Sigmoid colon (tissue), 7 donors: ENCODE measurements at places on chromosomes 7 and 10. TPM values are rescaled to one million over a fixed set of nuclear protein-coding genes. Genes with fewer than 3 reads are reported as not detected.

- H3K4me1 ChIP-seq = no peaks in the 10 kb centered on the region
- H3K36me3 ChIP-seq = no peaks in the 10 kb centered on the region
- no peak for DNase-seq
- H3K4me3 ChIP-seq = no peak overlapping the region
These were observed 452.0 kb upstream of the FZD8 start for GRCh38 chr10:36094096-36094495.

DNA sequence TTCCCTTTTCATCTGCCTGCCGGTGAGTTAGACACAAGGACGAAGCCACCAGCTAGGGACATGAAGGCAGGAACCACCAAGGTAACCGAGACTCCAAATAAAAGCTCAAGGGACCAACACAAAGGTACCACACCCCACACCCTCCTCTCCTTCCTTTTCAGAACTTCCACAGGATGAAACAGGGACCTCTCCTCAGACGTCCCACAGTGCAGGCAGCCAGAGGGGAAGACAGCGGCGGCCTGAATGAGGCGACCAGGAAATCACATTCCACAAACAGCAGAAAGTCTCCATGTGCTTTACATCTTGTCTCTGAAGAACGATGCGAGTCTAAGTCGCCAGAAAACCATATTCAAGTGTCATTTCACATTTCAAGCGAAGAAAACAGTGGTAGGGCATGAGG, 97.8 kb downstream of the DIP2C start:
- no peak for DNase-seq
- no peak overlapping the region for H3K27ac ChIP-seq
- peaks cover 44% of the 10 kb centered on the region for H3K4me1 ChIP-seq
- H3K4me3 ChIP-seq = no peak overlapping the region
- H3K27me3 ChIP-seq = no peaks in the 10 kb centered on the region
- H3K36me3 ChIP-seq = no peaks in the 10 kb centered on the region

GRCh38 chr10:43322769-43323168, 48.7 kb upstream of the FXYD4 start:
- no peak overlapping the region for H3K27ac ChIP-seq
- peak overlapping the region; percentile 40 for H3K4me3 ChIP-seq
- DNase-seq = peak; percentile 90
- H3K4me1 ChIP-seq = peaks cover 15% of the 10 kb centered on the region

DNA sequence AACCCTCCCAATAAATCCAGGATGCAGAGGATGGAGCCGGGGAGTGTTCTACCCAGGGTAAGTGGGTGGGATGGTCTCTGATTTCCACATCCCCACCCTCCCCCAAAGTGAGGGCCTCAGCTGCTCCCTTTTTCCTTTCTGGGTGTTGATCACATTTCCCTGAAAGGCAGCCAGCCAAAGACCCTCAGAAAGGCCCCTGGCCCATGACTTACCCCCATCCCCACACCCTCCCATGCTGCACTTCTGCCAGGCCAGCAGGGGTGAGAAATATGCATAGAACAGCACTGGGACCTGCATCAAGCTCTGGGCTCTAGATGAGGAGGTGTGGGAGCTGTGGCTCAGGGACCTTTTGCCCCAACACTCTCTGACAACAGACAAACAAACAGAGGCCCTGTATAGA, 927.3 kb upstream of the ZNF722 start:
- no peaks in the 10 kb centered on the region for H3K36me3 ChIP-seq
- no peak for DNase-seq
- H3K4me1 ChIP-seq = no peaks in the 10 kb centered on the region
- H3K27ac ChIP-seq = no peak overlapping the region
- no peaks in the 10 kb centered on the region for H3K27me3 ChIP-seq

DNA sequence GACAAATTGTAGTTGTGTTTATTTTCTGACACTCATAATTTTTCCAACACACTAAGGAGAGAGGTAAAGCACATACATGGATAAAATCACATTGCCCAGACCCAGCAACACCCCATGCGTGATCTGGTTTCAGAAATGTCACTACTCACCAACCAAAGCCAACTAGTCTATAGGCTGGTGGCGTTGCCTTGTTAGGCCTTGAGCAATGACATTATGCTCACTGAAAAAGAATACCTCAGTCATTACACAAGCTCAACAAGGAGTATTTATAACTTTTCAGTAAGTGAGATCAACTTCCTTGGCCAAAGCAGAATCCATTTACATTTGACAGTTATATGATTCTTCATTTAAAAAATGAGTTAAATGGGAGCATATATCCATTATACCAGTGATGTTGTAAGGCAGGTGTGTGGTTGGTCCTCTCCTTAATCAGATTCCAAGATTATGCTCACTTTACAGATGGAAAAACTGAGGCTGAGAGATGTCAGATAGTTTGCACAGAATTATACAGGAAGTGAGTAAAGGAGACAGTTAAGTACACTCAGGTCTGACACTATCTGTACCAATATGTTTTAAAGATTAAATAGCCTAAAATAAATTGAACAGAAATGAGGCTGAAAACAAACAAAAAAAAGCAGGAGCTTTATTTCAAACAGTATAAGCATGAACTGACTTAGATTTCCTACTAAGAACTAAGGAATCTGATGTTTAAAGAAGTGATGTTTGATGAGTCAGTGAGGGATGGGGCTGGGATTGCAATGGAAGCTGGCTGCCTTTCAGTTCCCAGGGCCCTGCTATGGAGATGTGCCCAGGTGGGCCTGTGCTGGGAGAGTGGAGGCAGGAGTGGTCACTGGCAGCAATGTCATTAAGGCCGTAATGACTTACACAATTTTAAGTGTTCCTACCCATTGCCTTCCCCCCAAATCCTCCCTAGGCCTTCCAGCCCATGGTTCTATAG, 118.3 kb downstream of the RAPGEF5 start:
- H3K27me3 ChIP-seq = no peaks in the 10 kb centered on the region
- no peaks in the 10 kb centered on the region for H3K4me1 ChIP-seq
- no peak overlapping the region for H3K4me3 ChIP-seq
- no peak for DNase-seq
- no peak overlapping the region for H3K27ac ChIP-seq

DNA sequence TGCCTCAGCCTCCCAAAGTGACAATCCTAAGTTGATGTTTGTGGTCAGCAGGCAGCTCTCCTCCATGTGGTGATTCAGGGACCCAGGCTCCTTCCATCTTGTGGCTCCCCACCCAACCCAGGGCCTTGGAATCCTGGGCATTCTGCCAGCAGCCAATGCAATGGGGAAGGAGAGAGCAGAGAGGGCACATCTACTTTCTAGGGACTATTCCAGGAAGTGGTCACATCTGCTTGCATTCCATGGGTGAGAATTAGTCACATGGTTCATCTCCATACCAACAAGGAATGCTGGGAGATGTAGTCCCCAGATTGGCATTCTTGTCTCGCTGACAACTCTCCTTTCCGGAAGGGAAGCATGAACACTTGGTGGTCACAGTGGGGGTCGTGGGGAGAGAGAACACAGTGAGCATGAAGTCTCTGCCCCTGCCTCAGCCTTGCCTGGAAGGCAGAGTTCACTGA, 9.9 kb upstream of the SRRM3 start:
- H3K27me3 ChIP-seq = peaks cover 3% of the 10 kb centered on the region
- H3K4me3 ChIP-seq = no peak overlapping the region
- H3K36me3 ChIP-seq = no peaks in the 10 kb centered on the region
- no peak for DNase-seq

DNA sequence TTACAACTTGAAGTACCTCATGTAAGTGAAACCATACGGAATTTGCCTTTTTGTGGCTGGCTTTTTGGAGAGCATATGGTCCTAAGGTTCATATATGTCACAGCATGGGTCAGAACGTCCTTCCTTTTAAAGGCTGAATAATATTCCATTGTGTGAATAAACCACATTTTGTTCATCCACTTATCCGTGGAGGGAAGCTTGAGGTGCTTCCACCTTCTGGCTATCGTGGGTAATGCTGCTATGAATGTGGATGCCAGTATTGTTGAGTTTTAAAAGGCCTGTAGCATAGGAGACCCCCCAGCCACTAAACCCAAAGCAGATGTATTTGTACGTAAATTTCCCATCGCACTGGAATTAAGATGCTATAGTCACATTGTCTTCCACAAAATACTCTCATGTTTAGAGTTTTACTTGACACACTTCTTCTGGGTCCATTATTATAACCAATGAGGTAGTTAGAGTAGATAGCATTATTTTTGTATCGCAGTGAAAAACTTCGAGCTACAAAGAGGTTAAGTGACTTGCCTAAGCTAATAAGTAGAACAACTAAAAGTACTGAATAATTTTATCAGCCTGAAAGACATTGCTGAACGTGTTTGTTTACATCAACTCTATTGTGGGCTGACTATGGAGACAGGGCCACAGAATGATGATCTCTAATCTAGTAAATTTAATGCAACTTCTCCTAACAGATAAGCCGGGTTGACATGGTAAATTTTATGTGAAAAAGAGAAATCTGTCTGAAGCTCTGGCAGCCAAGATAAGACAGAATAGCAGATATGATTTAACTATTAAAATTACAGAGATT, 183.0 kb upstream of the CTBP2 start:
- no peak overlapping the region for H3K27ac ChIP-seq
- no peaks in the 10 kb centered on the region for H3K4me1 ChIP-seq
- H3K27me3 ChIP-seq = no peaks in the 10 kb centered on the region
- DNase-seq = no peak
- H3K4me3 ChIP-seq = no peak overlapping the region
- no peaks in the 10 kb centered on the region for H3K36me3 ChIP-seq

DNA sequence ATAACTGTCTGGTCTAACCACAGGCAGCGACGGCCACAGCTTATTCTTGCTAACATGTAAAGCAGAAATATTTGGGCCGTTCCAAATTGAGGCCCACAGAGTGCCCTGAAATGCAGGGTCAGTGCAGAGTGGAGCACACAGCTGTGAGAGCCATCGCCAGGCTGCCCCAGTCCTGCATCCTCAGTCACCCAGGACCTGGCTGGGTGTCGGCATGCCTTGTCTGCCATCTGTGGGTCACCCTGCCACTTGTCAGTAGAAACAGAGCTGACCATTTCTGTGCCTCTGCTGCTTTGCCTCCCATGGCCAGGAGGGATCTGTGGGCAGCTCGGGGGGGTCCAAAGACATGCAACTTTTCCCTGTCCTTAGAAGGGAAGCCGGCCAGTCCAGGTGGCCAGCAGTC, 57.3 kb upstream of the BTBD16 start:
- no peak overlapping the region for H3K27ac ChIP-seq
- H3K4me1 ChIP-seq = no peaks in the 10 kb centered on the region
- no peak for DNase-seq
- H3K4me3 ChIP-seq = no peak overlapping the region
- peaks cover 63% of the 10 kb centered on the region for H3K36me3 ChIP-seq
- no peaks in the 10 kb centered on the region for H3K27me3 ChIP-seq

- DNase-seq = no peak
- no peak overlapping the region for H3K27ac ChIP-seq
- no peaks in the 10 kb centered on the region for H3K27me3 ChIP-seq
- no peaks in the 10 kb centered on the region for H3K4me1 ChIP-seq
- H3K4me3 ChIP-seq = no peak overlapping the region
These were observed 9.9 kb upstream of the GNAT3 start for GRCh38 chr7:80521809-80522208.

GRCh38 chr10:52756966-52757365, 15.6 kb downstream of the MBL2 start:
- no peaks in the 10 kb centered on the region for H3K36me3 ChIP-seq
- no peak overlapping the region for H3K27ac ChIP-seq
- H3K4me1 ChIP-seq = no peaks in the 10 kb centered on the region
- no peak overlapping the region for H3K4me3 ChIP-seq

DNA sequence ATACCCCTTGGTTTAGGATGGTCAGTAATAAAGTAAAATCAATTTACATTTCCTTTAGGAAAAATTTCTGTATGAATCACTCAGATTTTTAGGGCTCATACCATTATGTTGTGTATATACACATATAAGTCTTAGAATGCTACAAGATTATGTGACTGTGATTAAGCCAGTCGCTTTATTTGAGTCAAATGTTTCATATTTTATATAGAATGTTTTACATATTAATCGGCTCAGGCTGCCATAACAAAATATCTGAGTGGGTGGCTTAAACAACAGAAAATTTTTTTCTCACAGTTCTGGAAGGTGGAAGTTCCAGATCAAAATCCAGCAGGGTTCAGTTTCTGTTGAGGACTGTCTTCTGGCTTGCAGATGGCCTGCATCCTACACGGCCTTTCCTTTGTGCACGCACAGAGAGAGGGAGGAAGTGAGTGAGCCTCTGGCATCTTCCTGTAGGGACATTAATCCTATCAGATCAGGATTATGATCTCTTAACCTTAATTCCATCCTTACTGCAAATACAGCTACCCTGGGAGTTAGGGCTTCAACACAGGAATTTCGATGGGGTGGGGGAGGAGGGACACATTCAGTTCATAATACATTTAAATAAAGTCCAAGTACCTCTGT, 198.0 kb downstream of the PHF14 start:
- no peaks in the 10 kb centered on the region for H3K4me1 ChIP-seq
- H3K27ac ChIP-seq = no peak overlapping the region
- no peak overlapping the region for H3K4me3 ChIP-seq
- no peak for DNase-seq
- H3K27me3 ChIP-seq = no peaks in the 10 kb centered on the region

DNA sequence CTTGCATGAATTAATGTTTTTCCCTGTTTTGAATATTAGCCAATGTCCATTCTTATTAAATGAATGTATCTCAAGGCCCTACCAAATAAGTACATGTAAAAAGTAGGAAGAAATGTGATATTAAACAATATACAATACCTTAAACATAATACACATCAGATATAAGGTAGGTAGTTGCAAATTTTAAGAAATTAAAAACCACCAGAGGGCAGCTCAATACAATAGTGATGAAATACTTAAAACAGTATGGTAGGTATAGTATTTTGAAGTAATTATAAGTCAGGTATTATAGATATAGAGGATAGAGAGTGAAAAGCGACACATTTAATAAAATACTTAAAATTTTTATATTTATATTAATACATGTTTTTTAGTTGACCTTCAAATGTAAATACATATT, 43.6 kb upstream of the CDK14 start:
- no peaks in the 10 kb centered on the region for H3K27me3 ChIP-seq
- no peak overlapping the region for H3K4me3 ChIP-seq
- DNase-seq = no peak
- H3K4me1 ChIP-seq = no peaks in the 10 kb centered on the region
- H3K27ac ChIP-seq = no peak overlapping the region

DNA sequence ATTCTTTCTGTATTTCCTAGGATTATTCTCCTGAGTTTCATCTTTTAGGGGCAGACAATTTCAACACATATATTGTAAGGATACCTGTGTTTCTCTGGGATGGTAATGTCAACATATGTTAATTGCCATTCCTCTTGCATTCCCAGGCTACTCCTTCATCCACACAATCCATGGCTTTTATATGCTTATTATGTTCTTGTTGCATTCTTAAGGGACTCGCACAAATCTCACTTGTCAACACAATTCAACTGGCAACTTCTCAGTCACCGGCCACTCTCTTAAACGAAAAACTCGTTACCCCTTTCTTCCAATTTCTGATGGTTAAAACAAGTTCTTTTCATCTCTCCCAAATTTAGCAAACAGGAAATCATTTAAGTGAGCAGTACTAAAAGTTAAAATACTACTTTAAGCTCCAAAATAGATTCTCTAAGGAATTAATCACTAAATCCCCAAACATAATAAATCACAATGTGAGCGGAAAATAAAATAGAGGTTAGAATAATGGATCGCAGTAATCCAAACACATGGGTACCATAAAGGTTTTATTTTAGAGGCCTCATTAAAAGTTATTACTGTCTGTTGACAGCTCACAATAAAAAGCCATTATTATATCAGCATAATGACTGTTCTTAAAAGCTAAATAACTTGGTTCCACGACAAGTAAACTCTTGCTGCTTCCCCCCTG, 223.2 kb downstream of the ELMO1 start:
- no peaks in the 10 kb centered on the region for H3K27me3 ChIP-seq
- no peak overlapping the region for H3K4me3 ChIP-seq
- DNase-seq = no peak
- no peak overlapping the region for H3K27ac ChIP-seq
- no peaks in the 10 kb centered on the region for H3K4me1 ChIP-seq
- no peaks in the 10 kb centered on the region for H3K36me3 ChIP-seq

Gene CYP2C19
- not detected for total RNA-seq

Gene STMP1
- total RNA-seq = 20.1 TPM

Gene ANK3
- 42.5 TPM for total RNA-seq

Gene AGR2
- total RNA-seq = not detected

Gene CLEC5A
- not detected for total RNA-seq
